Esophagus mucosa (tissue), 1 donor: ENCODE measurements at places on chromosomes 3 and 15. TPM values are rescaled to one million over a fixed set of nuclear protein-coding genes. Genes with fewer than 3 reads are reported as not detected.

DNA sequence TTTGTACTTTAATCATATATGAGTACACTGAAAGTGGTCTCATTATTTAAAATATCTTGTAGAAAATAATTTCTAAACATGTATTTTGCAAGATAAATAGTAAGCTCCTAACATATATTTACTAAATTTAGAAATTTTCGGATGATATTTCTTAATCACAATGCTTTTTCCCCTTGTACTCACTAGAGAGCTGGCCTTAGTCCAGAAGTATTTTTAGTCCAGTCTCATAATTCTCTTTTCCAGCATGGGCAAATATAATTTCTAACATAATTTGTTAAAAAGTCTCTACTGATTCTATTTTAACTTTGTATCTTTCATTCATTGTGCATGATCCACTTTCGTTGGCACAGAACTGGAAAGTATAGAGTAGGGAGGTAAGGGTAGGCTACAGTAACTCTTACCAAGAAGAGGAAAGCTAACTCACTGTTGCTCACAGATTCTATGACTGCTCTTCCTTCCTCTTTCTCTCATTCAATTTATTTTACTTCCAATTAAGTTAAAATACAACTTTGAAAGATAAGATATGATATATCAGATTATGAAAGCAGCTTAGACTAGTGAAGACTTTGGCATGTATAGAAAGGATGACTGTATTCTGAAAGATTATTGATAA, 39.3 kb downstream of the FGF7 start:
- ATAC-seq = no peak

- ATAC-seq = no peak
Observed at GRCh38 chr3:966341-966740, 126.5 kb upstream of the CNTN6 start.

- no peak for ATAC-seq
Observed at GRCh38 chr3:33202711-33203457, 15.7 kb downstream of the SUSD5 start.

CX3CR1 gene
- 0.84 TPM for total RNA-seq

BSN gene
- total RNA-seq = 0.08 TPM
